Mesendoderm (in vitro differentiated cells): ENCODE measurements at places on chromosomes 1 and 21.

DNA sequence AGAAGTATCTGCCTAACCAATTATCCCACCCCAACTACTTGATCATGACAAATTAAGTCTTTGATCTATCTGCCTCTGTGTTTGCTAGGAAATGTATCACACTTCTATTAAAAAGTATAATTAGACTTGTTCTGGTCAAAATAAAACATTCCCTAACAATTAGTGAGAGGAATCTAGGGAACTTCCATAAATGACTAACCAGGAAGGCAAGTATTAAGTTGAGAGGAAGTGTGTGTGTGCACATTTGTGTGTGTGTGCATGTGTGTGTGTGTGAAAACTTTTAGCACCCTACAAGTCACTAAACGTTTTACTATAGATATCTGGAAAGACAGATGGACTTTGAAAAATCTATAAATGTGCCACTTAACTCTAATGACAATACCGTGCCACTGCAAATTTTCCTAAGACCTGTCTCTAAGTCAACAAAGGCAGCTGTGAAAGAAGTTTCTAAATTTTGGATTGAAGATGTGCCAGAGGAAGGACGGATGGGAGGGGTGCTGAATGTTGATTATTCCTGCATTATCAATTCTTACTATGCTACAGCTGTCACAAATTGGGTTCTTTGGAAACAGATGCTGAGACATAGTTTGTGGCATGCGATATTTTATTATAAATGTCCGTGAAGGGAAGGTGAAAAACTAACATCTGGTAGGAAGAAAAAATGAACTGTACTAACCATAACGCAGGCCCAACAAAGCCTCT, 567.1 kb downstream of the PTPRC start:
- no peak overlapping the region for H3K4me3 ChIP-seq
- H3K36me3 ChIP-seq = no peaks in the 10 kb centered on the region
- no peaks in the 10 kb centered on the region for H3K4me1 ChIP-seq
- no peaks in the 10 kb centered on the region for H3K27me3 ChIP-seq
- DNase-seq = no peak

DNA sequence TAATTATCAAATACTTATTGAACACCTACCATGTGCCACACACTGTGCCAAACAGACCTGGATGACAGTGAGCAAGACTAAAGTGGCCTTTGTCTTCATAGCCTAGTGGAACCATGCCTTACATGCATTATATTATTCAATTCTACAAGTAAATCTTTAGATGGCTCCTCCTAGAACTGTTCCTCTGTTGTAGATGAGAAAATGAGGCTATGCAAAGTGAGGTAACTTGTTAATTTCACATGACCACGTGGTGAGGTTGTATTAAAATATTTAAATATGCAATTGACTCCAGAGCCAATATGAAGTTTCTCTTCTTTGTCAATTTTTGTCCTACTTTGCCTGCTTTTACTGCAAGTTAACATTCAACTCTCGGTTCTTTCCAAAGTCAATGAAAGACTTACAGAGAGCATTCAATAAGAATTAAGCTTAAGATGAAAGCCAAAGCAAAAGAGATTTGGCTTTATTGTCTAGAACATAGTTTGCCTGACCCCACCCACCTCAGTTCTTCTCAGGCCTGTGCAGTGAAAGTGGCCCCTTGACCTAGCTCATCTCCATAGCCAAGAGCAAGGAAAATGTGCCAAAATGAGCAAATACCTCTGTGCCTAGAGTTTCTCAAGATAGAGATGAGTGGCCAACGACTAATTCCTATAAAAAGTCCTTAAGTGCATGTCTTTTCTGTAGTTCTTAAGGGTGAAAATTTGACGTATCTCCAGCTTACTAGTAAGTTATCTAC, 263.2 kb upstream of the NFIA start:
- H3K4me3 ChIP-seq = no peak overlapping the region
- no peaks in the 10 kb centered on the region for H3K36me3 ChIP-seq

DNA sequence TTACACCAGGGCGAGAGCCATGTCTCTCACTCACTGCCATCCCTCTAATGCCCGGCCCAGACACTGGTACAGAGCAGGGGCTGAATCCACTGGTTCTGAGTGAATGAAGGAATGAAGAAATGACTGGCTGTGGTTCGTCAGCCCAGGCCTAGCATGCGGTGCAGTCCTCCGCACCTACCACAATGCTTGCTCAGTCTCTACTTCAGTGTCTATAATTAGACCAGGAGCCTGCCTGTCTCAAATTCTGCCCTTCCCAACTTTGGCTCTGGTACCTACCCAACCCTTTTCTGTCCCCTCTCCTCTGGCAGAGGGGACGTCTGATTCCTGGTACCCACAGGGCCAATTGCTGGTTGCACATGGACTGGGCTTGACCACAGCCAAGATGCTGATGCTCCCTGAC, 118.2 kb upstream of the GRIK3 start:
- H3K27ac ChIP-seq = no peak overlapping the region
- H3K27me3 ChIP-seq = no peaks in the 10 kb centered on the region
- no peak overlapping the region for H3K4me3 ChIP-seq
- no peaks in the 10 kb centered on the region for H3K4me1 ChIP-seq

- H3K36me3 ChIP-seq = no peaks in the 10 kb centered on the region
- H3K4me3 ChIP-seq = no peak overlapping the region
- H3K27me3 ChIP-seq = no peaks in the 10 kb centered on the region
- no peak for DNase-seq
- no peak overlapping the region for H3K27ac ChIP-seq
- H3K4me1 ChIP-seq = no peaks in the 10 kb centered on the region
Measured at GRCh38 chr1:54643736-54644135, 2.1 kb downstream of the MROH7 start.

DNA sequence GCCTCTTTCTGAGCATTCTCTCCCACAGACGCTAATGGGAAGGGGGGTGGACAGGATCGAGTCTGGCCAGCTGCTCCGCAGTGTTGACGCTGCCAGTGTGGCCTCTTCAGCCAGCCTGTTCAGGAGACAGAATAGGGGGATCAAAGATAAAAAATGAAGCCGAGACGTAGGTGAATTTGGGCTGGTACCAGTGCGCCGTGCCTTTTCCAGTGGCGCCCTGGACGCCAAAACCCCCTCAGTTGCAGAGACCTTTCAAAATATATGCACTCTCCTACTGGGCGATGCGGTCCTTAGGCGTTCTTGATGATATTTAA, 1.1 kb downstream of the TTC3 start:
- peak overlapping the region; percentile 33 for H3K4me3 ChIP-seq
- no peaks in the 10 kb centered on the region for H3K4me1 ChIP-seq
- H3K36me3 ChIP-seq = no peaks in the 10 kb centered on the region
- peaks cover 2% of the 10 kb centered on the region for H3K27me3 ChIP-seq
- DNase-seq = no peak

- H3K27me3 ChIP-seq = no peaks in the 10 kb centered on the region
- no peaks in the 10 kb centered on the region for H3K36me3 ChIP-seq
- peaks cover 4% of the 10 kb centered on the region for H3K4me1 ChIP-seq
- no peak for DNase-seq
Measured at GRCh38 chr1:81921344-81921743, 120.6 kb downstream of the ADGRL2 start.

- no peaks in the 10 kb centered on the region for H3K4me1 ChIP-seq
- peaks cover 2% of the 10 kb centered on the region for H3K36me3 ChIP-seq
- H3K27me3 ChIP-seq = no peaks in the 10 kb centered on the region
- H3K27ac ChIP-seq = no peak overlapping the region
Measured at GRCh38 chr1:44312399-44313196, 42.5 kb downstream of the ERI3 start.

GRCh38 chr1:32733582-32734321, 31.2 kb upstream of the SYNC start:
- peaks cover 8% of the 10 kb centered on the region for H3K4me1 ChIP-seq
- no peak overlapping the region for H3K27ac ChIP-seq
- peak; percentile 74 for DNase-seq
- H3K36me3 ChIP-seq = no peaks in the 10 kb centered on the region
- no peak overlapping the region for H3K4me3 ChIP-seq
- no peaks in the 10 kb centered on the region for H3K27me3 ChIP-seq

DNA sequence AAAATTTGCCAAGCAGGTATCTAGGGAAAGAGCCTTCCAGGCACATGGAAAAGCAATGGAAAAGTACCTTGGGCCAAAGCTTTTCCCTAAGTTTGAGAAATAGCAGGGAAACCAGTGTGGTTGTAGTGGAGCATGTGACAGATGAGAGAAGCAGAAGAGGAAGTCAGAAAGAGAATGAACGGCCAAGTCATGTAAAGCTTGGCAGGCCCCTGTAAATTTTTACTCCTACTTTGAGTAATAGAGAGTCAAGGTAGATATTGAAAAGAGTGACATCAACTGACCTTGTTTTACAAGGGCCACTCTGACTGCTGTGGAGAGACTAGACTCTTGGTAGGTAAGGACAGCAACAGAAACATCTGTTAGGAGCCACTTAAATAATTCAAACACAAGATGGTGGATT, 180.9 kb upstream of the PRMT6 start:
- no peaks in the 10 kb centered on the region for H3K36me3 ChIP-seq
- H3K27ac ChIP-seq = no peak overlapping the region
- DNase-seq = no peak
- H3K4me1 ChIP-seq = no peaks in the 10 kb centered on the region
- no peaks in the 10 kb centered on the region for H3K27me3 ChIP-seq
- no peak overlapping the region for H3K4me3 ChIP-seq

- H3K27ac ChIP-seq = no peak overlapping the region
- no peak overlapping the region for H3K4me3 ChIP-seq
- H3K36me3 ChIP-seq = no peaks in the 10 kb centered on the region
- H3K27me3 ChIP-seq = no peaks in the 10 kb centered on the region
- H3K4me1 ChIP-seq = no peaks in the 10 kb centered on the region
- no peak for DNase-seq
Measured at GRCh38 chr1:202959276-202959620, 1.1 kb upstream of the ADIPOR1 start.

DNA sequence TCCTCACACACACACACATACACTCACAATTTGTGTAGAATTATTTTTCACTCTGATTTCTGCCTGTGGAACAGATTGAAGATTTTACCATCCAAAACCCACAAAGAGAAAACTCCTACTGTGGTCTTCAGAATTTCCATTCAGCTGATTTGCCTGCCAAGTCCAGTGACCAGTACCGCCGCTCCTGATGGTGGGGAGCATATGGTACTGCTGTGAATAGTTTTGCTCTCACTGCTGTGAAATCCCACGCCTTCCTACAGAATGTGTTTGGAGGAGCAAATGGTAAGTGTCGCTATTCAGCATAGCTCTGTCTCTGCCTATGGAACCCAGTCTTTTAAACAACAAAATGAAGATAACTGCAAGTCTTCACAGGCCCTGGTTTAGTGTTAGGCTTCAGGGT, 629.5 kb downstream of the LMO4 start:
- no peak overlapping the region for H3K4me3 ChIP-seq
- H3K36me3 ChIP-seq = no peaks in the 10 kb centered on the region
- no peak overlapping the region for H3K27ac ChIP-seq
- no peaks in the 10 kb centered on the region for H3K27me3 ChIP-seq
- no peaks in the 10 kb centered on the region for H3K4me1 ChIP-seq

DNA sequence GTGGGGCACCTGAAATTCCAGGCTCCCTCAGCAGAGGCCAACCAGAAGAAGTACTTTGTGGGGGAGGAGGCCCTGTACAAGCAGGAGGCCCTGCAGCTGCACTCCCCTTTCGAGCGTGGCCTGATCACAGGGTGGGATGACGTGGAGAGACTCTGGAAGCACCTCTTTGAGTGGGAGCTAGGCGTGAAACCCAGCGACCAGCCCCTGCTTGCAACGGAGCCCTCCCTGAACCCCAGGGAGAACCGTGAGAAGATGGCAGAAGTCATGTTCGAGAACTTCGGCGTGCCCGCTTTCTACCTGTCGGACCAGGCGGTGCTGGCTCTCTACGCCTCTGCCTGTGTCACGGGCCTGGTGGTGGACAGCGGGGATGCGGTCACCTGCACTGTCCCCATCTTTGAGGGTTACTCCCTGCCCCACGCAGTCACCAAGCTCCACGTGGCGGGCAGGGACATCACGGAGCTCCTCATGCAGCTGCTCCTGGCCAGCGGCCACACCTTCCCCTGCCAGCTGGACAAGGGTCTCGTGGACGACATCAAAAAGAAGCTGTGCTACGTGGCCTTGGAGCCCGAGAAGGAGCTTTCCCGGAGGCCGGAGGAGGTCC, 634 bp downstream of the ACTRT2 start:
- H3K27ac ChIP-seq = no peak overlapping the region
- no peaks in the 10 kb centered on the region for H3K4me1 ChIP-seq
- no peak for DNase-seq
- H3K27me3 ChIP-seq = no peaks in the 10 kb centered on the region

- H3K36me3 ChIP-seq = no peaks in the 10 kb centered on the region
- no peak overlapping the region for H3K27ac ChIP-seq
- DNase-seq = peak; percentile 87
- H3K27me3 ChIP-seq = peaks cover 72% of the 10 kb centered on the region
- peaks cover 5% of the 10 kb centered on the region for H3K4me1 ChIP-seq
Measured at GRCh38 chr1:90721210-90722194, 4.4 kb upstream of the BARHL2 start.

- H3K36me3 ChIP-seq = no peaks in the 10 kb centered on the region
- DNase-seq = peak; percentile 82
- no peak overlapping the region for H3K27ac ChIP-seq
- no peak overlapping the region for H3K4me3 ChIP-seq
- no peaks in the 10 kb centered on the region for H3K27me3 ChIP-seq
- H3K4me1 ChIP-seq = no peaks in the 10 kb centered on the region
Measured at GRCh38 chr21:18840239-18840638, 436.7 kb upstream of the TMPRSS15 start.

DNA sequence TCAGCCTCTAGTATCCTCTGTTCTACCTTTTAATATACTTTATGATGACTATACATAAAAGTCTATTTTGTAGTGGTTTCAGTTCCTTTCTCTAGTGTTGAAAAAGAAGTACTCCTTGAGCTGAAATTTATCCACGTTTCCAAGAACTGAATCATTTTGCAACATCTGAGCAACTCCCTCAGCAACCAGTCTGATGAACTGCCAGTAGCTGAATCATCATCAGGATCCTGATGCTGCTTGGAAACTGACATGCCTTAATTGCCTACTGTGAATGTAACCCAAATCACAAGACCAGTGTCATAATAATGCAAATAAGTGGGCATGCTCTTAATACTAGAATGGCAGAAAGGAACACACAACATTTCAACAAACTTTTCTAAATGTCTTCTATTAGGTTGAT, 103.3 kb downstream of the CYYR1 start:
- H3K4me1 ChIP-seq = no peaks in the 10 kb centered on the region
- no peaks in the 10 kb centered on the region for H3K27me3 ChIP-seq
- no peak overlapping the region for H3K27ac ChIP-seq
- no peak for DNase-seq
- no peak overlapping the region for H3K4me3 ChIP-seq

GRCh38 chr1:201254625-201255478, 28.5 kb upstream of the PKP1 start:
- no peak overlapping the region for H3K4me3 ChIP-seq
- H3K4me1 ChIP-seq = no peaks in the 10 kb centered on the region
- no peaks in the 10 kb centered on the region for H3K27me3 ChIP-seq
- peak; percentile 62 for DNase-seq
- no peak overlapping the region for H3K27ac ChIP-seq

DNA sequence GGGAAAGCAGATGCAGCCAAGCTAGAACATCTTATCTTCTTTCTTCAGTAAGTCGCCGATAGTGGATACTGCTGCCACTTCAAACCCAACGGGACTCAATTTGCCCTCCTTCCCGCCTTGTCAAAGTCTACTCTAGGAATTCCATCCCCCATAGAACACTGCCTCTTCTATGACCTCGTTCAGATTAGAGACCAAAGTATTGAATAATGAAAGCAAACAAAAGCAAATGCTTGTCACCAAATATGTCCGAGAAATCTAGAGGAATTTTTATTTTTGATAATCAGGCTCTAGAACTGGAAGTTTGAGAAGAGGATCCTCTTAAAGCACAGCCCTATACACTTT, 853 bp upstream of the RRAGC start:
- H3K4me1 ChIP-seq = no peaks in the 10 kb centered on the region

- H3K27me3 ChIP-seq = no peaks in the 10 kb centered on the region
- DNase-seq = no peak
- H3K27ac ChIP-seq = no peak overlapping the region
- H3K4me3 ChIP-seq = no peak overlapping the region
Measured at GRCh38 chr1:21280482-21280881, 9.8 kb downstream of the ECE1 start.
